ENCODE measurements at places on chromosomes 3 and 15. TPM values are rescaled to one million over a fixed set of nuclear protein-coding genes. Genes with fewer than 3 reads are reported as not detected.

GRCh38 chr3:126530171-126531050 is 6.5 kb downstream of the CHST13 start:
- no peak for DNase-seq

DNA sequence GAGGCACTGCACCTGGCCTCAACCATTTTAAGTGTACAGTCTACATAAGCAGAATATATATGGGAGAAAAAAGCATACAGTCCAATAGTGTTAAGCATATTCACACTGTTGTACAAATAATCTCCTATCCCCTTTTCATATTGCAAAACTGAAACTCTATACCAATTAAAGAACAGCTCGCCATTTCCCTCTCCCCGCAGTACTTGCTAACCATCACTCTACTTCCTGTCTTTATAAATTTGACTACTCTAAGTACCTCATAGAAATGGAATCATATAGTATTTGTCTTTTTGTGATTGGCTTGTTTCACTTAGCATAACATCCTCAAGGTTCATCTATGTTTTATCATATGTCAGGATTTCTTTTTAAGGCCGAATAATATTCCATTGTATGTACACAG is 21.6 kb upstream of the TASOR start:
- DNase-seq, result no peak

GRCh38 chr3:16550305-16550675 is 36.8 kb upstream of the RFTN1 start:
- DNase-seq, result no peak

The RBPMS2 gene
- not detected for total RNA-seq

The CIDEC gene
- total RNA-seq, result not detected

GRCh38 chr15:49418811-49419210 is 4.2 kb upstream of the FGF7 start:
- DNase-seq, result no peak

DNA sequence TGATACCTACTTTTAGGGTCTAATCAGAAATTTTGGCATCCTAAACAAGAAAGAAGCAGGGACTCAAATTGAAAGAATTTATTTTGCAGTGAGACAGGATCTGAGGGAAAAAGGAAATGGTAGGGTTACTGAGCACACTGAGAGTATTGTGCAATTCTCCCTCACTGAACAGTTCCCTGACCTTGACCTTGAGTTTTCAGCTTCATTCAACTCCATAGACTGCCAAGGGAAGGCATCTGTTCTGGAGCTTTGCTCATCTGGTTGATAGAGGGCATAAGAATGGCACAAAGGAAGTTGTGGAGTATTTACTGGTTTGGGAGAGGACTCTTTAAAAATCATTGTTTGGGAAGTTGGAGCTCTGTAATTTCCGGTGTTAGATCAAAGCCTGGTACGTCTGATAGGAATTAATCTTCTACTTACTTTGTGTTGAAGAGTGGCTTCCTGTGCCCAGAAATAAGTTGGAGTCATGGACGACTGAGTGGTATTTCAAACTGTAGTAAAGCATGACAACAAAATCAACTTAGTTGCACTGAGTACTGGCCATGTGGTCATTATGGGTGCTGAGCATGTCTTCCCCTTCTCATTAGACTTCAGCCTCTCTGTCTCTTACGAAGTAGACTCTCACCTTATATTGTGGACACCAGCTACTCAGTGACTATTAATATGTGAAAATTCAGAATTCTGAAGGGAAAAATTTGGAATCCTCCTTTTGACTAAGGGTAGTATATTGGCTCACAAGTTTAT is 40.8 kb downstream of the CLDN1 start:
- DNase-seq, result no peak
